ENCODE measurements at places on chromosomes 4 and X.

GRCh38 chrX:47143894-47144625 lies 442 bp downstream of the NDUFB11 start:
- DNase-seq, result no peak

DNA sequence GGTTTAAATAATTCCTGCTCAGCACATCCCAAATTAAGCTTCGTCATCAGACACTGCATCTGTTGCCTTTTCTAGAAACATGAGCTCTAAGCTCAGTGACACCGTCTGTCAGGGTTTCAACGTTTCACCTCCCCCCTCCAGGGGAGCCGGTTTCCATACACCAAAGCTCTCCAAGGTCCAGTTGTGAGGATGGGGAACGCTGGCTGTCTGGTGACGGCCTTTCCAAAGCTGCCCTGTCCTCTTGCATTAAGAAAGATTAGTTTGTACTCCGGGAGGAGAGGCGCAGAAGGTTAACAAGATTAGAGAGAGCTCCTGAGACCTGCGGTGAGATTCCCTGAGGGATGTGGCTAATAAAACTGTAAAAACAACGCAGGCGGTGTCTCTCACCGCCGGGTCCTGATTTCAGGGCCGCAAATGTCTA lies 43.2 kb downstream of the ASMT start:
- DNase-seq, result no peak

DNA sequence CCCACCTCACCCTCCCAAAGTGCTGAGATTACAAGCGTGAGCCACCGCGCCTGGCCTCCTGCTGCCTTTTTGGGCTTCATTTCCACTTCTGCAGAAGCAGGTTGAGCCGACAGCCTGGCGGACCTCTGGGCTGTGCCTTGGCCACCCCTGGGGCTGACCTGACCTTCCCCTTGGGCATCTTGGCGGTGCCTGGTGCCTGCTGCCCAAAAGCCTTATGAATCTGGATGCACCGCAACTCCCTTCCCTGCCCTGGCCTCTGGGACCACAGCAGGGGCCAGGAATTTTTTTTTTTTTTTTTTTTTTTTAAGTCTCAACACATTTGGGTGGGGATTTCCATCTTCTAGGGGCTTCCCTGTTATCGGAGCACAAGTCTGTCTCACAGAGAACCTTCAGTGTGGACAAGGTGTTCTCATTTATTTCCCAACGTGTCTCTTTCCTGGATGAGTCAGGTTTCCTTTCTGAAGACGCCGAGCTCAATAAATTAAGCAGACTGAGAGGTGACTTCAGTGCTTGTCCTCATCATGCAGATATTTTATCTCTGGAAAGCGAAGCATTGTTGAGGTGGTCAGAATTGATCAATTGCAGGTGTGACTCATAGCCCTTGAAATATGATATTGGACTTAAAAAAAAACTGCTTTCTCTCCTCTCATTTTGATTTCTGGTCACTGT lies 79.7 kb downstream of the SHROOM2 start:
- no peak for DNase-seq

DNA sequence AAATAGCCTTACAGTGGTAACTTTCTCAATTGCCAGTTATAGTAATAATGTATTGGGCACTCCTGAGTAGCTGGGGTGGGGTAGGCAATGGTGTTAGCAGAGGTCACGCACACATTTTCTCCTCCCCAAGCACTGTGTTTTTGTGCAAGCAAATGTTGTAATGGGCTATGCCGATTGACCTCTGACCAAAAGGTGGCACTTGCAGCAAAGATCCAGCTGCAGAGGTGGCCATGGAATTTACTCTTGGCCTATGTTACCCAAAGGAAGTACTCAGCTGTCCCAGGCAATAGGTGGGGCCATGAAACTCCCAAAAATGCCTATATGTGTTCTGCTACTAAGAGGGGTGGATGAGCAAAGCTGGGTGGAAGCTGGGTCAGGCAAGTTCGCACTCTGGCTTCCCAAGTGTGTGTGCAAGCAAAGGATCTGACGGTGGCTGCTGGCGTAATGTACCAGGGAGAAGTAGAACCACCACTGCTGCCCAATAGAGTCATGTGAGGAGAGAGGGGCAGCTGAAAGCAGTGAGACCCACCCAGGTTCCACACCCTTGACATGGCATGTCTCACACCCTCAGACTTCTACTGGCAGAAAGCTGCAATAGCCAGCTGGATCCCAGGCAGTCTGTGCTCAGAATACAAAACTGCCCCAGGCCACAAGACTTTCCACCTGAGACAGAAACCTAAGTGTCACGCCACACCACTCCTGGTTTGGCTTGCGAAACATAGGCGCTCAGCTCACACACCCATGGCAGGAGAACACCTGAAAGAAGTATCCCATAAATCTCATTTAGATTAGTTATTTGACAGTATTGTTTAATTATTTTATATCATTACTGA lies 353.3 kb upstream of the EMCN start:
- no peak for DNase-seq

Measured in stimulated activated CD8-positive, alpha-beta memory T cell treated with anti-CD3 and anti-CD28 coated beads, Interleukin-15, amount 100 ng/mL, for 1 hour (primary cell).